ENCODE measurements at places on chromosomes 12 and 14. TPM values are rescaled to one million over a fixed set of nuclear protein-coding genes. Genes with fewer than 3 reads are reported as not detected.

- no peaks in the 10 kb centered on the region for H3K27me3 ChIP-seq
- no peak overlapping the region for H3K27ac ChIP-seq
- H3K36me3 ChIP-seq: peaks cover 90% of the 10 kb centered on the region
- DNase-seq: no peak
- H3K4me3 ChIP-seq: no peak overlapping the region
These were observed 8.2 kb downstream of the ACTR6 start for GRCh38 chr12:100208834-100209233.

DNA sequence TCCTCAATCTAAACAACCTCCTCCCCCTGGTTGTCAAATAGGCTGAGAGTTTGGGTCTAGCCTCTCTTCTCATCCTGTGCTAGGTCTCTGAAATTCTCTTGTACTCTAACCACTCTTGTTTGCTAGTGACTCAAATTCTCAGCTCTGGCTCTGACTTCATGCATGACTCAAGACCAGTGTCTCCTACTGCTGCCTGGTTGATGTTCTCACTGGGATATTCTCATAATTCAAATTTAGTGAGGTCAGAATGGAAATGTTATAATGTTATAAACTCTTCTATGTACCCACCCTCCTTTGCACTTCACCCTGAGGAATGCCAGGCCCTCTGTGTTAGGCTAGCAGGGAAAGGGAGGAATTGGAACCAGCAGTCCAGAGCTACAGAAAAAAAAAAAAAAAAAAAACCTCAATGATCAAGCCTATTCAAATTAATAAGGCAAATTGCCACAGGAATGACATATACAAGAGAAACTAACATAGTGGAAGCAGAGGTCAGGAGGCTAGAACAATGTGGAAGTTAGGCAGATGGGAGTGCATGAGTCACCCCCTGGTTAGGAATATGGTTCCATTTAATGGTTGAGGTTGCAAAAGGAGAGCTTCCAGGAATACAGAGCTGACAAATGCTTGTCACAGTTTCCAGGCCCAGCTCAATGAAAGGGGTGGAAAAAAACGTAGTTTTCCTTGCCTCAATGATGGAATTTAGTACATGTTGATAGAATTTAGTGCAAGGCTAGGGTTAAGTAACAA is 459.5 kb downstream of the RMST start:
- no peaks in the 10 kb centered on the region for H3K27me3 ChIP-seq
- no peaks in the 10 kb centered on the region for H3K4me1 ChIP-seq
- no peak overlapping the region for H3K4me3 ChIP-seq
- no peak for DNase-seq

DNA sequence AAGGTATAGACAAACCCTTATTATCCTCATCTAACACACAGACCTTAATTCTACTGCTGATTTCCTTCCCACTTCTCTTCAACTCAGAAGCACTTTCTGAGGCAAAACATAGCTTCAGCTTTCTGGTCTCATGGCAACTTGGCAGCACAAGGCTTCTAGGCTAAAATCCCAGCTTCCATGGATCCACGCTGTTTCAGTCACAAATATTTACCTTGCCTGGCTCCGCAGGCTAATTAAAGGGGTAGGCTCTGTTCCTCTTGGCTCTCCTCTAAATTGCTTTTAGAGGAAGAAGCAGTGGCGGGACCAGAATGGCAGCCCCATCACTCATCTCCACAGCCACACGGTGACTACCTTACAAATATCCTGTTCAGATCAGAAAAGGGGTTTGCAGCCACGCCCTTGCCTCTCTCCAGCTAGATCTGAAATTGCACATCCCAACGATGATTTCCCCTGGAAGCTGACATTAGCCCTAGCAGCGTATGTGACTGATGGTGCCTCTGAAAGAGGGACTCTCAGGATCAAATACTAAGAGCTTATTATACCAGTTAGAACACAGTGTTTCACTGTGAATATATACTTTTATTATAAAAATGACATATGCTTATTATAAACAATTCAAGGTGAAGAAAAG is 221.5 kb upstream of the NUDT4 start:
- no peak overlapping the region for H3K4me3 ChIP-seq
- no peaks in the 10 kb centered on the region for H3K4me1 ChIP-seq
- H3K27ac ChIP-seq: no peak overlapping the region

DNA sequence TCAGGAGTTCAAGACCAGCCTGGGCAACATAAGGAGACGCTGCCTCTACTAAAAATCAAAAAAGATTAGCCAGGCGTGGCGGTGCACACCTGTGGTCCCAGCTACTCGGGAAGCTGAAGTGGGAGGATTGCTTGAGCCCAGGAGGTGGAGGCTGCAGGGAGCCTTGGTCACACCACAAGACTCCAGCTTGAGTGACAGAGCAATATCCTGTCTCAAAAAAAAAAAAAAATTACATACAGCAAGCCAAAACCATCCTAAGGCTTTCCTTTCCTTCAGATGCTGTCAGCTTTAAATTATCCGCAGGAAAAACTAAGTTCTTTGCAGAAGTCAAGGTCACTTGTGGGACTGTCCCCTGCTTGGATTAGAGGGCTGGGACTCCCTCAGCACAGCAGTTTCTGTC is 1.3 kb downstream of the CS start:
- peak overlapping the region; percentile 97 for H3K4me3 ChIP-seq
- H3K4me1 ChIP-seq: peaks cover 46% of the 10 kb centered on the region
- no peaks in the 10 kb centered on the region for H3K27me3 ChIP-seq
- no peak for DNase-seq
- peak overlapping the region; percentile 98 for H3K27ac ChIP-seq

GRCh38 chr12:8508910-8509841 is 4.1 kb upstream of the CLEC4D start:
- H3K4me1 ChIP-seq: no peaks in the 10 kb centered on the region
- no peak overlapping the region for H3K27ac ChIP-seq
- no peak overlapping the region for H3K4me3 ChIP-seq
- no peak for DNase-seq

DNA sequence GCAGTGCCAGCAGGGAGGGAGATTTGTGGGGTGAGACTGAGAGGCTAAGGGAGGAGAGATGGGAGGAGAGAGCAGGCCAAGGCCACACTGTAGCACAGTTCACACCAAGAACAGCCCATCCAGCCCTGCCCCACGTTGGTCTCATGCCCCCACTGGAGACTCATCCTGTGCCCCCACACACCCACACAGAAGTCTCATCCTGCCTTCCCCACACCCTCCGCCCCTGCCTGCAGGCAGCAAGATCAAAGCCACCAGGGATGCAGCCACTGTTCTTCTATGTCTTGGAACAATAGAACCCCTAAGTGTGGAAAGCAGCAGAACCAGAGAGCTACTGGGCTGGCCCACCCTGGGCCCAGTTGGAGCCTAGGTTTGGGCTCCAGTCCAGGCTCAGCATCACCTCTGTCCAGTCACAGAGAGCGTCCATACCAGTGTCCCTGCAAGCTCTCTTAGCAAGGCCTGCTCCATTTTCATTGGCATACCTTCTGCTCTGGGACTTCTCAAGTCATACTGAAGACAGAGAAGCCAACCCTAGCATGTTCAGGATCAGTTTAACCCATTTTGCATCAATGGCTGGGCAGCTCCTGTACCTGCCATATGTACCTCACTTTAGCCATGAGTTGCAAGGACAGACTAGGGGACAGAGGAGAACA is 31.7 kb upstream of the HDAC7 start:
- no peaks in the 10 kb centered on the region for H3K36me3 ChIP-seq
- no peak overlapping the region for H3K27ac ChIP-seq
- no peak overlapping the region for H3K4me3 ChIP-seq
- no peaks in the 10 kb centered on the region for H3K27me3 ChIP-seq
- no peak for DNase-seq
- H3K4me1 ChIP-seq: no peaks in the 10 kb centered on the region

DNA sequence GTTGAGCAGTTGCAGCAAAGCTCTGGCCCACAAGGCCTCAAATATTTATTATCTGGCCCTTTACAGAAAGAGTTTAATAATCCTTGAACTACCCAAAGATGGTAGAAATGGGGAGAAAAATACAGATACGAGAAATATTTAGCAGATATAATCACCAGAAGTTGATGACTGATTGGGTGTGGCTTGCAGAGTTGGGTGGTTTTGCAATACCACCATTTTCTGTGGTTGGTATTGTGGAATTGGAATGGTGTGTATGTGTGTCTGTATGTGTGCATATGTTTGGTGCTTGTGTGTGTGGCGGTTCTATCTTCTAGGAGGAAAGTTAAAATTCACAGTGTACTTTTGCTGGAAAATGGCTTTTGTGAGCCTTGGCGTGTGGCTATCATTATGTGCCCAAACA is 85.4 kb upstream of the MANSC4 start:
- H3K27ac ChIP-seq: peak overlapping the region; percentile 53
- H3K4me1 ChIP-seq: peaks cover 39% of the 10 kb centered on the region
- H3K4me3 ChIP-seq: peak overlapping the region; percentile 43
- no peaks in the 10 kb centered on the region for H3K36me3 ChIP-seq

The SLC41A2 gene
- 4.7 TPM for total RNA-seq

The KRT5 gene
- total RNA-seq: not detected

The HIGD1C gene
- total RNA-seq: not detected

The C2CD5 gene
- total RNA-seq: 40.0 TPM

Data from CD4-positive, CD25-positive, alpha-beta regulatory T cell (primary cell).